Activated CD4-positive, CD25-positive, alpha-beta regulatory T cell treated with anti-CD3 and anti-CD28 coated beads, Interleukin-2, amount 50 U/mL, for 16 hours (primary cell): ENCODE measurements at places on chromosomes 1 and 21.

DNA sequence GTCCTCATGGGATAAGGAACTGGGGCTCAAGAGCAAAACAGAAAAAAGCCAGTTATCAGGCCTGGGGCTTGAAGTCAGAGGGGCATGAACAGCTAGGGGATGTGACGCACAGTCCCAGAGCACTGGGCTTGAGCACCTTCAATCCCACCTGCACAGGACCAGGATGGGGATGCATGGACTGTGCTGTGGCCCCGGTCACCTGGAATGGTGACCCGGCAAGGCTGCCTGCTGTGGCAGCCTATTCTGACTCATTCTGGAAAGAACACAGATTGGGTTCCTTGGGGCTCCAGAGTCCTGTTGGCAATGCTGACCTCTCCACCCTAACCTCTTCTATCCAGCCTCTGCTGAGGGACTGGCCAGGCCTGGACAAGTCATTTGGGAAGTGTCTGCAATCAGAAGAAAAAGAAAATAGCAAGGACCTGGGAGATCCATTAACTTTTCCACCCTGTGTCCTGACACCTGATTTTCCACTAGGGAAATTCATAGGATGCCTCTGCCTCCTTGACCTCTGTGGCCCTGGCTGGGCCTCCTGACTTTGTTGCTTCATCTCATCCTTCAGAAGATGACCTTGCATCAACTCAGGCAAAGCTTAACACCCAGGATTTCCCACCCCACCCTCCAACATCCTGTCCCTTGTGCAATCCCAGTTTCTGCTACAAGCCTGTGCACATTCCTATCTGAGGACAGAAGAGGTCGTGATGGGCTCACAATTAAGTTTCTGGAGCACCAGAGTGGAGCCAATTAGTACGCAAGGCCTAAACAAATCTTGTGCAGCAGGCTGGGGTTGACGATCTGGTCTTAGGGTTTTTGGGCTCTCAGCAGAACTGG, 17.9 kb upstream of the FMOD start:
- DNase-seq, result no peak

DNA sequence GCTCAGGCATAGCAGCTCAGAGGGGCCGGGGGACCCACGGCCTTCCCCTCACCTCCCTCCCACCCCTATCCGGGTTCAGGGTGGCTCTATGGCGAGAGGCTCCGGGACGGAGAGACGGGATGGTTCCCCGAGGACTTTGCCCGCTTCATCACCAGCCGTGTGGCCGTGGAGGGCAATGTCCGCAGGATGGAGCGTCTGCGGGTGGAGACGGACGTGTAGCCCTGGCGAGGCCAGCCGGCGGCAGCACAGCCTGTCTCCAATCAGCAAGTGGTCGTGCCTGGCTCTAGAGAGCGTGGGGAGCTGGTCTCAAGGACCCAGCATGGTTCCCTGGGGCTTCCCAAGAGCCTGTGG, 25.9 kb downstream of the ARHGEF16 start:
- DNase-seq, result no peak

GRCh38 chr21:45294509-45295291, 7.0 kb upstream of the POFUT2 start:
- no peak for DNase-seq

DNA sequence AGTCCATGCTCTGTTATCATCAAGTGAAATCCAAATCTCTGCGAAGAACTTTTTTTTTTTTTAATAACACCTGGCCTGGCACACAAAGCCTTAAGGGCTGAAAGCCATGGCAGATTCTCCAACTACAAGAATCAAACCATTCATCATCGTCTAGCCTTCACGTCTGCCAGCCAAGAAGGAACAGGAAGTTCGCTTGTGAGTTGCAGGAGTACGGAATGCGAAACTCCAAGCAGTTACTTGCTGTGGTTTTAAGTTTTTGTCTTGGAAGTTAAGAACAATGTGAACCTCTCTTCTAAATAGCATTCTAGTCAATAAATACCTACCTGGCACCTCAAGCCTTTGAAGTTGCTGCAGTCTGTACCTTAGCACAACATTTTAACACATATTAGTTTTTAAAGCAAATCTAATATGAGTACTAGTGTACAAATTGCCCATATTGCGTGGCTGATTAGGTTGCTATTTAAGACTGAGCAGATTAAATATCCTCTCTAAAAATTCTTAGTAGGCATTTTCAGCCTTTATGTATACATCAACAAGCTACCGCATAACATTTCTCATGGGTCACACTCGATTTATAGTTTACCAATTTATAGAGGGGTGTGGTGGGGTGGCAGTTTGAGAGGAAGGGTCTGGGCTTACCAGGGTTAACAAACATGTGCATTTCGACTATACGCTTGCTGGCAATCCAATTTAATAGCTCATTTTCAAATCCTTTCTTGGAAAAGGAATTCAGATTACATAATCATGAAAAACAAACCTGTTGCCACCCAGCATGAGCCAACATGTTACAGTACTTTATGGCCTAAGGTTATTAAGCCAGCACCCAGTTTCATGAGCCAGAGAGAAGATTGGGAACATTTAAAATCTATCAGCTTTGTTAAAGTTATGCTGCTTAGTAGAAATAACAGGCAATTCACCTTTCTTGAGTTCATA, 22.2 kb upstream of the PTPN14 start:
- no peak for DNase-seq

GRCh38 chr1:228154670-228155571, 5.2 kb downstream of the GJC2 start:
- no peak for DNase-seq
